ENCODE measurements at places on chromosomes 7 and 10.

- no peak for DNase-seq
Measured at GRCh38 chr10:57018452-57018851, 657.4 kb upstream of the ZWINT start.

DNA sequence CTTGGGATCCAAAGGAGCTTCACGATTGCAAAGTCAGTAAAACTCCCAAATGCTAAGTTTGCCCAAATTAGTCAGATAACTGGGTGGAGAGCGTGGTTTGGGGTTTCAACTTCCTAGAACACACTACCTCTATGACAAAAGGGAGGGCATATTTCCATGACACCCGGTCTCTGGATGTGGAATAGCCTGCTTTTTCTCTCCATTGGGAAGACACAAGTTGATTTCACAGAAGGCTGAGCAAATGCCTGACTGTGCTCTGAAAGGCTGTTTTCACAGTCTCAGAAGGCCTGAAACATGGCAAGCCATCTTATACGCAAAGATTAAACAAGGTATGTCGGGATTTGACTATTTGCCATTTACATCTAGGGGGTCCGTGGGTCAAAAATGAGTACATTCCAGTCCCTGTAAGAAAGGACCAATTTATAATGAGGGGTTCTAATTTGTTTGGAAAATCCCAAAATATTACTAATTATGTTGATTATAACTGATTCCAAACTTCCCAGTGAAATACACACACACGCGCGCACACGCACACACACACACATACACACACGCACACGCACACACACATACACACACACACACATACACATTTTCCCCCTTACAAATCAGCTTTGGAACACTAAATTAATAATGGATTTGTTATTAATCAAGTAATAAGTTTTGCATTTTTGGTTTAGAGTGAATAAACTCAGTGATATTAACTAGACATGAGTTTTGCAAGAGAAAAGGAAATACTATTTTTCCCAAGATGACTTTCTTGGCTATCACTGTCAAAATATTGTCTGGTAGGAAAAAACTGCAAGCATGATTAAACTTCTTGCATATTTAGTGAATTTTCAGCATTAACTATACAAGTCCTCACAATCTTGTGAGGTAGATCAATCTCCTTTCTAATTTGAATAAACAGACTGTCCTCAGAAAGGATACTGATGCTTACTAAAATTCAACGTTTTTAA is 105.0 kb downstream of the PRTFDC1 start:
- DNase-seq = no peak

DNA sequence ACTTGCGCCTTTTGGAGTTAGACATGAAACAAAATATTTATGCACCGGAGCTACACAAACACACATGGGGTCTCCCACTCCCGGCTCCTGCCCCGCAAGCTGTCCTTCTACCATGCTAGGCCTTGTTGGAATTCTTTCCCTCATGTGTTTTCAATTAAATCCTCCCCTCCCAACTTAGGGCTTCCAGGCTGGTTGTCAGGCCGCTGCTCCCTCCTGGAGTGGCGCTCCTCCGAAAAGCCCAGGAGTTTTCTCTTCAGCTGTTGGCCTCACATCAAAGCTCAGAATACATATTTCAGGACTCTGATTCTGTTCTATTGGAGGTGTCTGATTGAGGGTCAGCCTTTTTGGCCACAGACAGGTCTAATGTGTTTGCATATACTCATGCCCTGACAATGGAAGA is 113.3 kb downstream of the FANK1 start:
- DNase-seq = no peak

DNA sequence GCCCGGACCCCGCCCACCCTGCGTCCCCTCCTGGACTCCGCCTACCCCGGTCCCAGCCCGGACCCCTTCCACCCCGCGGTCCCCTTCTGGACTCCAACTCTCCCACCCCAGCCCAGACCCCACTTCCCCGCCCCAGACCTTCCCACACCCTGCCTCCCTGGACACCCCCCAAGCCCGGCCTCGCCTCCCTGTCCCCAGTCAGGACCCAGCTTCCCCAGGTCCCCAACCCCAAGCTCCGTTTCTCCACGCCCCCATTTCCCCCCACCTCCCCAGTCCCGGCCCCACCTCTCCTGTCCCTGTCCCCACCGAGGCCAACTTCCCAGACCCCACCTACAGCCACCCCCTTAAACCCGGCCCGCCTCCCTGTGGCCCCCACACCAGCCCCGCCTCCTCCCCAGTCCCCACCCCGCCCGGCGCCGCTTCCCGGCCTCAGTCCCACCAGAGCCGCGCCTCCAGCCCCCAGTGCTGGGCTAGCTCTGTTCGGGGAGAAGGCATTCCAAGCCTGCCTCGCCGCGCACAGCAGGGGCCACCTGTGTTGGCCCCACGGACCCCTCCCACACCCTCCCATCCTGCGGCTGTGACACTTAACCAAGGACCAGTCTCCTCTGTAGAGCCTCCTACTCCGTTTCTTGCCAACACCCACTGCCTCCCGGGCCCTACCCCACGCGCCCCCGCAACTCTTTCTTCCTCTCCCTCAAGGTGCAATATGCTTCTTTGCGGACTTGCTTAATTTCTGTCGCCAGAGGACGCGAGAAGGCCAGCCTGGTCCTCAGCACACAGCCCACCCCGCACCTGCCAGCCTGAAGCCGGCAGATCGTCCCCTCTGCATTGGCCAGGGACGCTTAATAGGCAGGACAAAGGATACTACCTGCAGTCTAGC is 736 bp upstream of the ITIH5 start:
- DNase-seq = peak; percentile 7

GRCh38 chr7:89334797-89335196 is 539.3 kb upstream of the TEX47 start:
- no peak for DNase-seq

DNA sequence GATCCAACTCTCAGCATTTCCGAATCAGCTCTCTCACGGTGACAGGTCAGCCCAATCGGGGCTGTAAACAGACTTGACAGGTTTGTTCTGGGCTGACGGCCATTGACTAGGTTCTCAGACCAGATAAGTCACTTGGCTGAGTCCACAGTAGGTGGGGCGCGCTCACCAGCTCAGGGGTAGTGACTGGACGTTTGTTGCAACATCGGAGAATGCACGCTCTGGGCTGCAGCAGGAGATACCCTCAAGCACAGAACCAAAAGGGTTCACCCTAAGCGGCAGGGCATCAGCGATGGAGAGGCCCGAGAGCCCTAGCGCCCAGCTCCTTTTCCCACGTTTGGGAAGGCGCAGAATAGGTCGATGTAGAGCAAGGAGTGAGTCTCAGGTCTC is 1.8 kb downstream of the KLLN start:
- peak; percentile 22 for DNase-seq

DNA sequence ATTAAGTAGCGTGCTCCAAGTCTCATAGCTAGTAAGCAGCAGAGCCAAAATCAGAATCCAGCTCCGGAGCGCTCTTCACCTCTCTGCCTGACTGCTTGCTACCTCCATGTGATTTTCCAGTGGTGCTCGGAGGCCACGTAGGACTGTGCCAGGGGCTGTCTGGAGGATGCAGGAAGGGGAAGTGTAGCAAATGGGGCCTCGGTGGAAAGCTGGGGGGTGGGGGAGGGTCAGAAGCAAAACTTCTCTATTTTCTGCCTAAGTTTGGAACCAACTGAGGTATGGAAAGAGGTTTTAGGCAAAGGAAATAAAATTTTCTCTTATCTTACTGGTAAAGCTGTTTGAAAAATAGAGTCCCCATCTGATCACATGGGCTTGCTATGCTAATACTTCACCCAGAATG is 108.7 kb downstream of the TBXAS1 start:
- no peak for DNase-seq

DNA sequence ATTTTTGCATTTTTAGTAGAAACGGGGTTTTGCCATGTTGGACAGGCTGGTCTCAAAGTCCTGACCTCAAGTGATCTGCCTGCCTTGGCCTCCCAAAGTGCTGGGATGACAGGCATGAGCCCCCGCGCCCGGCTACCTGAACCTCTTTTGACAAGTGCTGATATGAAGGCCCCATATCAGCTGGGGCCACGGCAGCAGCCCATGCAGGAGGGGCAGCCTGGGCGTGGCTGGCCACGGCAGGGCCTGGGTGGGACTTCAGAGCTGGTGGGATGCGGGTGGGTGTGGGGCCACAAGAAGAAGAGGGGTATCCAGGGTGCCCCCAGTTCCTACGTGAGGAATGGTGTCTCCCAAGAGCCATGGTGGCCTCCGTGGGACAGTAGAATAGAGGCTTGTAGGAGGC is 6.9 kb downstream of the LRRC27 start:
- no peak for DNase-seq

DNA sequence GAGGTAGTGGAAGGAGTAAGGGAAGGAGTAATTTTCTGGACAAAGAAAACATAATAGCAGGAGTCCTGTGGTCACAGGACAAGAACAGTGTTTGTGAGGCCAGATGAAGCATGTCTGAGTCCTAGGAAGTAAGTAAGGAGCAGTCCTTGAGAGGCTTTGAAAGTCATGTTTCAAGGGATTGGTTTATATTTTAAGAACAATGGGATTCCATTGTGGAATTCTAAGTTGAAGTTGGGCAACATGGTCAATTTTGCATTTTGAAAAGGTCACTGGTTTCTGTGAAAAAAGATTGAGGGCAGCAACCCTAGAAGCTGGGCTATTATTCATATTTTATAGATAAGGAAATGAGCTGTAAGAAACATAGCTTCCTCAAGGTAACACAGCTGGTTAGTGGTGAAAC is 10.8 kb upstream of the SLC25A28 start:
- DNase-seq = no peak

GRCh38 chr7:111730476-111731300 is 168.4 kb upstream of the IMMP2L start:
- no peak for DNase-seq

- DNase-seq = no peak
Measured at GRCh38 chr7:50473531-50473930, 23.4 kb upstream of the FIGNL1 start.

GRCh38 chr10:77973276-77973675 is 46.7 kb upstream of the DLG5 start:
- DNase-seq = no peak

DNA sequence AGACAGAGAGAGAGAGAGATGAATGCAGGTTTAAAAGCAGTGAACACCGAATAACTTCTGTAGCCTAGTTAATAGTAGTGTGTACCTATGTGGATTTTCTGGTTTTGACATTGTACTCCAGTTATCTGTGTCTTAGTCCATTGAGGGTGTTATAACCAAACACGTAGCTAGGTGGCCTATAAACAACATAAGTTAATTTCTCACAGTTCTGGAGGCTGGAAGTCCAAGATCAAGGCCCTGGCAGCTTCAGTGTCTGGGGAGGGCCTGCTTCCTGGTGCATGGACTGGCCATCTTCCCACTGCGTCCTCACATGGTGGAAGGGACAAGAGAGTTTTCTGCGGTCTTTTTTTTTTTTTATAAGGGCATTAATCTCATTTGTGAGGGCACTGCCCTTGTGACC is 23.5 kb downstream of the AOC1 start:
- no peak for DNase-seq

DNA sequence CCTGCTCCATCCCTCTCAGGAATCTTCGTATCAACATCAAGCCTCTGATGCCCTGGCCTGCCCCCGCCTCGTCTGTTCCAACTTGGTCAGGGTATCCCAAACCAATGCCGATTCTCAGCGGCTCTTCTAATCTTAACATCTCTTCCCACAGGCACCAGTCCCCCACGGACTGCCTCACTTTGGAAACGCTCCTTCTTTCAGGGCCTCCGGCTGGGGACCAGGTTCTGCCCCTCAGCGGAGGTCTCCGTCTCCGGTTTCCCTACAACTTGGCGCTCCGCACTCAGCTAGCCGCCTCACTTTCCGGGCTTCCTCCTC is 488 bp downstream of the ABCF2 start:
- no peak for DNase-seq

- DNase-seq = no peak
Measured at GRCh38 chr7:2999078-2999500, 44.6 kb downstream of the CARD11 start.

- peak; percentile 90 for DNase-seq
Measured at GRCh38 chr10:124461642-124462347, at the start of gene LHPP. Gene LHPP (plus strand): TSS chr10:124461823. CDS start chr10:124461863, 40 bp downstream.

DNA sequence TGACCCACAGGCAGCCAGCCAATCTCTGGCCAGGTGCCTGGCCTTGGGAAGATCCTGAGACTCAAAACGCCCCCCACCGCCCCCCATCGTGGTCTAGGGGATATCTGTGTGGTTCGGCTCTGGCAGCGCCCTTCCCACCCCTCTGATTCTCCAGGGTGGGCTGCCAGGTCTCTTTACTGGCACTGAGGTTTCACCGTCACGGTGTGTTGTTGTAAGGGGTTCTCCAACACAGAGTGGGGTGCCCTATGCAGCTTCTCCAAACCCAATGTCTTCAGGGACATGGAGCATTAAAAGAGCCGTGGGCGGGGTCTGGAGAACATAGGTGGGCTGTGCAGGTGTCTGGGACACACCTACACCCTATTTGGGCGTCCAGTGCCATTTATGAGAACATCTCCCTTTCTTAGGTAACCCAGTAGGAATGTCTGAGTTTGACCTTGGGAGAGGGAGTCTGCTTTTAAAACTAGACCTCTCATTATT is 1.5 kb downstream of the MAFK start:
- DNase-seq = peak; percentile 30

- no peak for DNase-seq
Measured at GRCh38 chr7:115654384-115655214, 376.0 kb downstream of the TFEC start.

GRCh38 chr7:28155019-28155660 is 25.5 kb downstream of the JAZF1 start:
- no peak for DNase-seq
